Umbilical cord (tissue), 2 donors: ENCODE measurements at places on chromosomes 7 and 10. TPM values are rescaled to one million over a fixed set of nuclear protein-coding genes. Genes with fewer than 3 reads are reported as not detected.

Gene SSC4D
- total RNA-seq: not detected

GRCh38 chr10:24952143-24952706, at the start of gene PRTFDC1:
TSS of gene PRTFDC1 (minus strand) at chr10:24952606. CDS start at chr10:24952575, 31 bp downstream.
- DNase-seq: peak; percentile 40

GRCh38 chr10:67807855-67808456, 30.0 kb downstream of the DNAJC12 start:
- DNase-seq: no peak

GRCh38 chr10:93958834-93959233, 34.9 kb upstream of the PLCE1 start:
- DNase-seq: no peak

- DNase-seq: peak; percentile 81
Observed at GRCh38 chr7:121301446-121302213, 27.2 kb upstream of the WNT16 start.

DNA sequence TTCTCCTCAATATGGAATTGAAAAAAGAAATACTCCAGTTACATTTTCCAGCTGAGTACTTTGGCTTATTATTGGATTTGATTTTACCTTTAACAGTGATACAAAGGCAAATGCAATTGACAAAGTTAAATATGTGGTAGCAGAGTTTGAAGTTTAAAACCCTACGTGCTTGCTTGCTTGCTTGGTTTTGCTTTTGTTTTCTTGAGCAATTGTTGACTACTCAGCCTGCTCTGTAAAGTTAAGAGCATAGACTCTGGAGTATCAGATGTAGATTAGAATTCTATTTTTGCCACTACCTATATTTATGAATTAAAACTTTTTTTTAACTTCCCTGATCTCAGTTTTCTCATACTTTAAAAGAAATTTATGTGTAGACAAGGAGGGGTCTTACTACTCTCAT, 51.4 kb downstream of the PCDH15 start:
- no peak for DNase-seq

DNA sequence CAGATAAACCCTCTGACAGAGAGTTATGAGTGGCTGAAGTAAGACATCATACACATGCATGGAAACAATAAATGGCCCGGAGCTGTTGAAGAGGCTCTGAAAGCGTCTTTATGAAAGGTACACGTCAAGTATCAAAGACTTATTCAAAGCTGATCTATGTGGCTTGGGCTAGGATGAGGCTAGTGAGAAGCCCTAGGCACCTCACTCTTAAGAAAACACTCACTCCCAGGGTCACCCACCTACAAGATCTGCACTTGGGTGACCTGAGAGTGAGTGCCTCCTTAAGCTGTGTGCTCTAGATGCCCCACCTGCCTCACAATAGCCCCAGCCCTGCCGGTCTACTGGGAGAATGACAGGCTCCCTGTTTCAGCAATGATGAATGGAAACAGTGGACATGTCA, 1.1 kb upstream of the GIMAP1 start:
- no peak for DNase-seq

DNA sequence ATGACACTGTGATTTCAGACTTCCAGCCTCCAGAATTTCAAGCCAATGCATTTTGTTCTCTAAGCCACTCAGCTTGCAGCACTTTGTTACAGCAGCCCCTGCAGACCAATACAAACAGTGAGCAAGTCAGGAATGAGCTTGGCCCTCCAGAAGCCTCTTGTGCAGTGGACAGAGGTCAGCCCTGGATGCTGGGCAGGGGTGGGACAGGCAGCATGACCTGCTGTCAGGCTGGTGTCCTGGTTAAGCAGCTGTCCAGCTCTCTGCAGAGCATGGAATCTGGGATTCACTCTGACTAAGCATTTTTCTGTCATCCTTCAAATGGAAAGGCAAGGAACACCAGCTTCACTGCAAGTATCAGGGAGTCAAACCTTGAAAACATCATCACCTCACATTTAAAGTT, 85.5 kb upstream of the GDF10 start:
- no peak for DNase-seq
